ENCODE measurements at places on chromosomes 6 and 20. TPM values are rescaled to one million over a fixed set of nuclear protein-coding genes. Genes with fewer than 3 reads are reported as not detected.

Gene MUCL3
- not detected for total RNA-seq

Gene TTK
- 173 TPM for total RNA-seq

Gene MCM9
- 3.0 TPM for total RNA-seq

Gene LSM2
- 58.4 TPM for total RNA-seq

Gene EDN1
- 23.2 TPM for total RNA-seq

Gene SALL4
- not detected for total RNA-seq

Gene DHX16
- 16.6 TPM for total RNA-seq

Gene WFDC12
- not detected for total RNA-seq

Gene DNMT3B
- total RNA-seq: 6.6 TPM

Gene HLA-G
- not detected for total RNA-seq

Gene TSBP1
- not detected for total RNA-seq

Gene ARFGEF3
- total RNA-seq: 5.1 TPM

Gene TEAD3
- total RNA-seq: 9.2 TPM

Gene KIAA1755
- 1.2 TPM for total RNA-seq

Gene CGA
- not detected for total RNA-seq

Gene MCHR2
- total RNA-seq: not detected

Gene EYS
- total RNA-seq: not detected

Gene C6orf52
- total RNA-seq: not detected

Gene ABHD16B
- total RNA-seq: not detected

Gene HSP90AB1
- 5,432 TPM for total RNA-seq

Gene MUC21
- not detected for total RNA-seq

Gene IBTK
- 44.3 TPM for total RNA-seq

Gene THBS2
- 194 TPM for total RNA-seq

Gene SOBP
- 0.12 TPM for total RNA-seq

Gene TAAR5
- total RNA-seq: not detected

Gene EXOC2
- total RNA-seq: 16.9 TPM

Gene OR2H2
- not detected for total RNA-seq

Gene SRMS
- not detected for total RNA-seq

Gene SLC26A8
- not detected for total RNA-seq
